Naive thymus-derived CD4-positive, alpha-beta T cell (primary cell): ENCODE measurements at places on chromosomes 16 and 17.

DNA sequence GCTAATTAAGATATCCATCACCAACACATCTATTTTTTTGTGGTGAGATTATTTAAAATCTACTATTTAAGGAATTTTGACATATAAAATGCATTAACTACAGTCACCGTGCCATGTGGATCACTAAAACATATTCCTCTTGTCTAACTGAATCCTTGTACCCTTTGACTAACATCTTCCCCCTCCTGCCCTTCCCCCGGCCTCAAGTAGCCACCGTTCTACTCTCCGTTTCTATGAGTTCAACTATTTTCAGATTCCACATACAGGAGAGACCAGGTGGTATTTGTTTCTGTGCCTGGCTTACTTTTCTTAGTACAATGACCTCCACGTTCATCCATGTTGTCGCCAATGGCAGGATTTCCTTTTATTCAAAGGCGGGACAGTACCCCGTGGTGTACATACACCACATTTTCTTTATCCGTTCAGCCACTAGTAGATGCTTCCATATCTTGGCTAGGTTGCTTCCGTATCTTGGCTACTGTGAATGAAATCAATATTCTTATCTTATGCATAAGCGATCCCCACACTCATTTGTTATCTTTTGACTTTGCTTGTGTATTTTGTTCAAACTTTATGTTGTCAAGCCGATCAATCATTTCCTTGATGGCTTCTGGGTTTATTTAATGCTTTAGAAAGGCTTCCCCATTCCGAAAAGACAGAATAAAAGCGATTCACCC lies 134.7 kb downstream of the KCNJ12 start:
- DNase-seq, result no peak

- no peak for DNase-seq
Measured at GRCh38 chr16:57815987-57816745, 13.9 kb upstream of the KIFC3 start.

- no peak for DNase-seq
Measured at GRCh38 chr17:73640691-73641090, 3.6 kb downstream of the SDK2 start.

- no peak for DNase-seq
Measured at GRCh38 chr16:35352431-35352830, 1893.0 kb downstream of the TP53TG3F start.

DNA sequence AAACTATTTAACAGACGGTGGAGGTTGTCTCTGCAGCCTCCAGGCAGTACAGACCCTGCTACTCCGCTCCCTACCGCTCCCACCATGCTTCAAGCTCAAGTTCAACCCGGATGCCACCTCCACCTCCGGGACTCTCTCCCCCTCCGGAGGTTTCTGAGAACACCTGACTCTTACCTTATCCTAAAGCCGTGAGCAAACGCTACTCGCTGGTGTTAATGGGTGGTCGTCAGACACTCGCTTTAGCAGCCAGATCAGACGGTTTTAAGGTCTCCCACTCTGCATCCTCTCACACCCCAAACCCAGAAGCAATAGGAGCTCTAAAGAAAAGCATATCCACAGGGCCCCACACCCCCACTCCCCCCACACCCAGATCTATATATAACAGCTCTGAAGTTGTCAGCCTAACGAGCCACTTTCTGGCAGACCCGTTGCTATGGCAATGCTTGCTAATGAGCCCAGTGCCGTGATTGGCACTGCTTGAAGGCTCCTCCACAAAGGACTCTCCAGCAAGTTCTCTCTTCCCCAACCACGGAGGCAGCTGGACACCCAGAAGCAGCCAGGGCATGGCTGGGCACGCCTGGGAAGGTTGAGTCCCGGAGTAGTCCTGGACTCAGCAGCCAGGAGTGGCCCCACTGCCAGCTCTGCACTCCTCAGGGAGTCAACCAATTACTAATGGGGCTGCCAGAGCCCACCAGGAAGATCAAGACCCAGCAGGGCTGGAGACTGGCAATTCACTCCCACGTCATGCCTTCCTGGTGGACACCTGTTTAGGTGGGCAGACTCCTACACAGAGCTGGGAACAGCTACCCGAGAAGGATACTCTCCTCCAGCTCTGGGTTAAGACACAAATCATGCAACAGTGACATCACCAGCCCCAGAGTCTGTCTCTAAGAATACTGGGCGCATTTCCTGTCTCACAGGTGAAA lies 121.2 kb upstream of the RCVRN start:
- DNase-seq, result no peak

GRCh38 chr16:84065536-84066132 lies 23.0 kb upstream of the SLC38A8 start:
- peak; percentile 24 for DNase-seq

- no peak for DNase-seq
Measured at GRCh38 chr17:78184351-78184750, 2.5 kb downstream of the TK1 start.

DNA sequence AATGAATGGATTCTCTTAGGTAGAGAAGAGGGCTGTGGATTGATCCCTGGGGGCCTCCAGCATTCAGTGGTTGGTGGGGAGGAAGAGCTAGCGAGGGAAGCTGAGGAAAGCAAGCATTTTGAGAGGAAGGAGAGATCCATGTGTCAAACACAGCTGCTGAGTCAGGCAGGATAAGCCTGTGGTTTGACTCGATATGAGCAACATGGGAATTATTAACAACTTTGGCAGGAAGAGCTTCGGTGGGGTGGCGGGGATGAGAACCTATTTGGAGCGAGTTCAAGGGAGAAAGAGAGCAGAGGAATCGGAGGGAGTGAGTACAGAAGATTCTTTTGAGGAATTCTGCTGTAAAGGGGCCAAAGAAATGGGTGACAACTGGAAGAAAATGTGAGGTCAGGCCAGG lies 59.5 kb upstream of the CDC42EP4 start:
- no peak for DNase-seq

DNA sequence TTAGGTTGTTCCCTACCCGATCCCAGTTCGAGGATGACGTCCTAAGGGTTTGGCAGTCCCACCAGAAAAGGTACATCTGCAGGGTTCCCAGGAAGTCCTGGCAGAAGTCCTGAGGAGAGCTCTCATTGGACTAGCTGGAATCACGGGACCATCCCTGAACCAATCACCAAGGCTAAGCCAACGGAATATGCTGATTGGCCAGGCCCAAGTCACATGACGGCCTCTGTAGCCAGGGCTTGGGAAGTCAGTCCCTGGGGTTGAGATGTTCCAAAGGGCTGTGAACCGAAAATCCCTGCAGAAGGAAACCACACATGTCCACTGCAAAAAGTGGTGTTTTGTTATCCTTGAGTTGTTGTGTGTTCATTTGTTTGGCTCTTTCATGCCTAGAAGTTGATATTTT lies 68.2 kb upstream of the ZNF423 start:
- DNase-seq, result no peak

DNA sequence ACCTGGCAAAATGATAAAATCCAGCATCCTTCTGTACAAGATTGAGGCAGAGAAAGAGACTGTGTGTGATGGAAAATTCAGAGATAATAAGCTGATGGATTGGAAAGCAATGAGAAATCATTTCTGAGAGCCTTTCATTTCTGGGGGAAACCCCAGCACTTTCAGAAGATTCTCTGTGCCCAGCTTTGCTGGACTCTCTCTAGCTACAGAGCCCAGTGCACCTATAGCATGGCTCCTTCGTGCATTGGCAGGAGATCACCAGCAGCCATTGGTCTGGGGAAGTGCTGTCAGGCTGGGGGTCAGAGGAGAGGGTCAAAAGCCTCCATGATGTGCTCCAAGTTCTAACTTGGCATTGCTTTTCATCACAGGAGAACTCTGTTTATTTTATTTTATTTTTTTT lies 259.9 kb downstream of the SOX9 start:
- DNase-seq, result no peak

GRCh38 chr17:63998050-63998720 lies at the start of gene PRR29:
Gene PRR29 (plus strand): TSS chr17:63998351. CDS start chr17:63998365, 14 bp downstream.
- peak; percentile 73 for DNase-seq

DNA sequence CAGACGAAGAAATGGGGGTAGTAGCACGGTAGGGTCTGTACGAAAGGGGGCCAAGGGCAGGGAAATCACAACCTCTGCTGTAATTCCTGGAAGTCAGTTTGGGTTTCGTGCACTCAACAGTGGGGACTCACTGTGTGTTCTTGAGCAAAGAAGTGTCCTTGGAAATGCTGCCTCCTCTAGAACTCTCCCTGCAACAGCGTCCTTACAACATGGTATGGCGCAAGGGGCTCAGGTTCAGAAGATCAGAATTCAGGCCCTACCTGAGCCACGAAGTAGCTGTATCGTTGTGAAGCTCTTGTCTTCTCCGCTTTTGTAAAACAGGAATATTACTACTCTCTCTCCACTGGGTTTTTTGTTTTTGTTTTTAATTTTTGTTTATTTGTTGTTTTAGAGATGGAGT lies 106.2 kb upstream of the CLEC3A start:
- DNase-seq, result no peak

DNA sequence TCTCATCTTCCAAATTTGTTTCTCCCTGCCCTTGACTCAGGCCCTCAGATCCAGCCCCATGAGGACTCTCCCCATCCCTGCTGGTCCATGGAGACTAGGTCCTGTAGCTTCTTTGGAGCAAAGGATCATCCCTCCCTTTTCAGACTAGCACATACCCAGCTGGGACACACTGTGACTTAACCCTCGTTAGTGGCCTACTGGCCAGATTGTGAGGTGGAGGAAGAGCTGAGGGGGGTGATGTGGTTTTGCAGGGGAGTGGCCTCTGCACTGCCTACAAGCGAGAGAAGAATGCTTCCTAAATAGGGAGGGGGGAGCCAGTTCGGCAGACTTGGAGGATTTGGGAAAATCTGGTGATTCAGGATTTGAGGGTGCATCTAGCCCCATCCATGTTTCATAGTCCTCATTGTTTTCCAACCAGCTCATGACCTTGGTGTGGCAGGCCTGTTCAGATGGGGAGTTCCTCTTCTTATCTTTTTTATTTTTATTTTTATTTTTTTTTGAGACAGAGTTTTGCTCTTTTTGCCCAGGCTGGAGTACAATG lies 47.8 kb upstream of the SLC47A1 start:
- DNase-seq, result no peak

- no peak for DNase-seq
Measured at GRCh38 chr17:40348562-40349476, 15.7 kb downstream of the GJD3 start.

DNA sequence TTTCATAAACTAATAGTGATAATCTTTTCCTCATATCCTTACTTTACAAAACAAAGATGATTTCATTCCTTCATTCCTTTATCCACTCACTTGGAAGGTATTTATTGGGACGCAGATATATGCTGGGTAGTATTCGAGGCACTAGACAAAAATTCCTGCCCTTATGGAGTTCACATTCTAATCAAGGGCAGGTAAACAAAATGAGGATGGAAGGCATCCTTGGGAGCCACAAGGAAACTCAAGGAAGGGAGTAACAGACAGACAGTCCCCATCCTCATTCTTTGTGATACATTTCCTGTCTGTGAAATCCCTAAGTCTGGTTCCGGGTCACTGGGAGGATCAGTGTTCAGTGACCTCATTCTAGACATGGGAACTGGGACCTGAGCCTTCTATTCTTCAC lies 45.2 kb downstream of the SLC6A2 start:
- DNase-seq, result no peak

DNA sequence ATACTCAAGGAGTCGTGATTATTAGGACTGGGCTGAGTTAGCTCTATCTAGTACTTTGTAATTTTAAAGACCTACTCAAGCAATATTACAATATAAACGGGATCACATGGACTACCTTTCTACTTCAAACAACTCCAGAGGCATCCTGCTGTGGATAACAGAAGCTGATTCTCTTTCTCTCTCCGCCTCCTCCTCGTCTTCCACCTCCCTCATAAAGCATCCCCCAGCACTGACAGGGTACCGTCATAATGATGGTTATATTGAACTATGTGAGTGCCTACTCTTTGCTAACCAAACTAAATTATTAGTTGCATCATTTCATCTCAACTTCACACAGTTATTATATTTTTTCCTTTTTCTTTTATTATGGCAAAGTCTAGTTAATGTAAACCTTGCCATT lies 165.4 kb upstream of the FOXF1 start:
- no peak for DNase-seq

- DNase-seq, result no peak
Measured at GRCh38 chr17:36036235-36036634, 18.5 kb upstream of the CCL23 start.

DNA sequence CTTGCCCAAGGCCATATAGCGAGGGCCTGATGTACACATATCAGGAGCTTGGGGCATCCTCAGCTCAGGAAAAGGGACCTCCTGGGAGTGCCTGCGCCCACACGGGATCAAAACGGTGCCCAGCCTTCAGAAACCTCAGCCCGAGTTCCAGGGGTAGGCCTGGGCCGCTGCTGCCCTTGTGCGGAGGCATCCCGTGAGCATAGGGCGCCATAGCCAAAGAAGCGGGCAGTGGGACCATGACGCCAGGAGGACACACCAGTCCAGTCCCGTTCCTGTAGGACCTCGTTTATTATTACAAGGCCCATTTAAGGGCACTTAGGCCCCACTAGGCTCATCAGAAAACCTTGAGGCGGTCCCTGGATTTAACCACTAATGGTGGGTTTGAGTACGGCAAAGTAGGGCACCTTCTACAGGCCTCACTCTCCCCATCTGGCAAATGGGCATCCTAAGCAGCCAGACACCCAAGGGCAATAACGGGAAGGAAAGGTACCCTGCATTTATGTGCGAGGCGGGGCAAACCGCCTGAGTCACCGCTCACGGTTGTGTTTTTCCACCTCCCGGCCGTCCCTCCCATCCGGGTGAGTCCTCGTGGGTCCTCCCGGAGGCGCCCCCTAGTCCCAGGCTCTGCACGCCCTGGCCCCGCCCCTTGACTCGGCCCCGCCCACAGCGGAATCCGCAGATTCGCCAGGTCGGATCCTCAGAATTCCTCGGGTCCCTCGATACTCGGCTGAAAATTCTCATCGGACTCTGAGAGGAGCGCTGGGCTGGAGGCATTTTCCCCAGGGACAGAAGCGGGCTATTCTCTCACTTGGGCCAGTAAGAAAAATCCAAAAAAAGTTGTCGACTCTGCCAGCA lies 726 bp upstream of the SETD1A start:
- peak; percentile 66 for DNase-seq

GRCh38 chr16:60199150-60199549 lies 1465.0 kb upstream of the GOT2 start:
- no peak for DNase-seq

- no peak for DNase-seq
Measured at GRCh38 chr17:77320485-77321256, 179.9 kb downstream of the SEC14L1 start.

DNA sequence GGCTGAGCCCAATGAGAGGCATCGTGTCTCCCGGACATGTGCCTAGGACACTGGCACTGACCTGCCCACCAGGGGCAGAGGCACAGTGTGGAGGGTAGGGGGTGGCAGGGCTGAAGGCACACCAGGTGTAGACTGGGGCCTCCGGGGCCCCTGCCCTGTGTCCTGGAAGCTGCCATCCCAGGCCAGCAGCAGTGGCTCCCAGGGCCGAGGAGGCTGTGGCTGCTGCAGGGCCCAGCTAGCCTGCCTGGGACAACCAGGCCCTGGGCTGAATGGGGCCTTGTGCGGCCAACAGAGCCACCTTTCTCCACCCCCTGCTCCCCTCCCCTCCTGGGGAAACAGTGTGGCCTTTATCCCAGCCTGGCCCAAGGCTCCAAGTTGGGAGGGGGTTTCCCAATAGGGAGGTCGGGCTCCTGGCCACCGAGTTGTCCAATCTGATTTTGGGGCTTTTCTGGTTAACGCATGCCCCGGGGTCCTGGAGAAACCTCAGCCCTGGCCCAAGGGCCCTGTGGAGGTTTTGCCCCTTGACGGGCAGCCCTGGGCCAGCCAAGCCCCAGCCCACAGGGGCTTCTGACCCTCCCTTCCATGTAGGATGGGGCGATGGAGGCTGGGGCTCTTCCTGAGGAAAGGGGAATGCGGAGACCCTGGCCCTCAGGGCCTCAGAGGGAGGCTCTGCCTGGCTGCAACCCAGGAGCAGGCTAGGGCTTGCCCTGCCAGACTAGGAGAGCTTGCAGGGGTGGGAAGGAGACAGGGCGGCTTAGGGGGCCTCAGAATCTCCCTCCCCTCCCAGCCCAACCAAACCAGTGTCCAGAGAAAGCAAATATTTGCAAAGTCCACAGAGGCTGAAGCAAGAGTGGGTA lies 4.2 kb downstream of the MTSS2 start:
- DNase-seq, result peak; percentile 7
